G401 (cell line): ENCODE measurements at places on chromosomes 5 and 9. TPM values are rescaled to one million over a fixed set of nuclear protein-coding genes. Genes with fewer than 3 reads are reported as not detected.

The MROH2B gene
- total RNA-seq, result not detected in 2 replicates

GRCh38 chr9:19665146-19665863 lies 123.5 kb downstream of the SLC24A2 start:
- DNase-seq, result no peak

- peak; percentile 25 for DNase-seq
These were observed 597.3 kb upstream of the SGCD start for GRCh38 chr5:155729684-155730059.

GRCh38 chr9:94207781-94208180 lies 51.3 kb upstream of the ZNF169 start:
- no peak for DNase-seq

DNA sequence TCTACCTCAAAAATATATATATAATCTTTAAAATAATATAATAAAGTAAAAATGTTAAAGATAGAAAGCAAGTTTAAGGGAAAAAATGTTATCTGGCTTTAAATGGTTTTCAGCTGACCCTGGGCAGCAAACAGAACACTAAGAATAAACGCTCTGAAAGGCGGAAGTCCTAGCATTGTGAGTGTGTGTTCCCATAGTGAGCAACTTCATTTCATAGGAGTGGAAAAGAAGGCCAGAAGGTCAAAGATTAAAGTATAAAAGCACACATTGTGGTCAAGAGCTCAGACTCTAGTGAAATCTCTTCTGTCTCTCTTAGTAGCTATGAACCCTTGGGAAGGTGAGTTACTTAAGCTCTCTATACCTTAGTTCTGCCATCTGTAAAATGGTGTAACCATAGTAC lies 374.4 kb downstream of the ENC1 start:
- DNase-seq, result no peak

GRCh38 chr5:148858106-148858505 lies 31.7 kb downstream of the ADRB2 start:
- DNase-seq, result no peak

GRCh38 chr9:109771087-109771486 lies 8.9 kb upstream of the PALM2AKAP2 start:
- DNase-seq, result no peak

DNA sequence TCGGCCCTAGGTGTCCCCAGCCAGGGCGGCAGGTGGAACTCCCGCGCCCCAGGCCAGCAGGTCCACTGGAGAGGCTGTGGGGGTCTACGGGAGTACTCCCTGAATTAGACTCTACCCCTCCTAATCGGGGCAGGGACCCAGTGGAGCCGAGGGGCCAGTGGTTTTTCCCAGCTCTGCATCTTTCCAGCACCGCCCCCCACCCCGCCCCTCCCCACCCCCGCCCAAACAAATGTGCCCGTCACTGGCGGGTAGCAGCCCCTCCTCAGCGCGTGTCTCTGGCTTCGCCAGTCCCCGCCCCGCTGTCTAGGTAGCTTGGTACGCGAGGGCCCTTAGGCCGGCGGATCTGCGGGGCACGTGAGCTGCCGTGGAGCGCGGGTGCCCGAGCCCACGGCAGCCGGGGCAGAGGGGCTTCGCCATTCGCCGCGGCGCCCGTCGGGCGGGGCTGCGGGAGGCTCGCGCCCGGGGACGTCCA lies 7.0 kb downstream of the UNC5A start:
- no peak for DNase-seq
